ENCODE measurements at places on chromosomes 2 and 18.

GRCh38 chr2:219832904-219833303 is 205.5 kb downstream of the SLC4A3 start:
- no peak for DNase-seq

DNA sequence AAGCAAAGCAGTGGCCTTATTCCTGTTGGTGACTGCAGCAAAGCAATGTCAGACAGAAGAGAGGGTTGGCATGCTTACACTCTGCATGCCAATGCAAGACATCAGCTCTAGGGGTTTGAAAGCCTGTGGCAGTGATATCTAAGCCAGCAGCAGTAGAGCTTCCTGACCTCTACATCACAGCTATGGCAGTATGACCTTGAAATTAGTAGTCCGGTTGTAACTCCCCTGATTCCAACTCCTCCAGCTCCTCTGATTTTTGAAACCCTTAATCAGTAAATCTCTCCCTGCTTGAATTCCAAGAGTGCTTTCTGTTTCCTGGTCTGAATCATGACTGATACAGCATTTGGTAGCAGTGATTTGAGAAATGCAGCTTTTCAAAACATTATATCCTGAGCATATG is 60.0 kb upstream of the LRP1B start:
- DNase-seq = no peak

DNA sequence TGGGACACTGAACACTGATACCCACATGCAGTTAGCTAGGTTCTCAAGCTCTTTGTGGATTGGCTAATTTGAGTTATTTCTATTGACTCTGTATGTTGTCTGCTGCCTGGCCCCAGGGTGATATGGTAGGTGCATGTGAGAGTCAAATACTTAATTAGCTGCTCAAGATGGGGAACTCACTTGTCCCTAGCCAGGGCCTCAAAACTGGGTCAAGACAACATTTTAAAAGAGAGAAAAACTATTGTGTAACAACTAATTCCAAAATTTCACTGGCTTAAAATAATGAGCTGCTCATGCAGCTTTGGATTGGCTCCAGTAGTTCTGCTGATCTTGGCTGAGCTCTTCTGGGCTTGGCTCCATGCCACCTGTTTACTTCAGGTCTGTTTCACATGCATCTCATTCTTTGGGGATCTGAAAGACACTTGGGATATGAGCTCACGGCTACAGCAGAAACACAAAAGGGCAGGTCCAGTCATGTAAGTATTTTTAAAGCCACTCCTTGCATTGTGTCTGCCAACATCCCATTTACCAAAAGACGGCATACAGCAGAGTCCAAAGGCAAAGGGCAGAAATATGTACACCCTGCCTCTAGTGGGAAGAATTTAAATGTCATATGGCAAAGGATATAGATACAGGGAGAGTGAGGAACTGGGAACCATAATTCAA is 716.8 kb downstream of the SUCLG1 start:
- DNase-seq = no peak

GRCh38 chr2:128344101-128344500 is 25.4 kb upstream of the HS6ST1 start:
- DNase-seq = no peak

DNA sequence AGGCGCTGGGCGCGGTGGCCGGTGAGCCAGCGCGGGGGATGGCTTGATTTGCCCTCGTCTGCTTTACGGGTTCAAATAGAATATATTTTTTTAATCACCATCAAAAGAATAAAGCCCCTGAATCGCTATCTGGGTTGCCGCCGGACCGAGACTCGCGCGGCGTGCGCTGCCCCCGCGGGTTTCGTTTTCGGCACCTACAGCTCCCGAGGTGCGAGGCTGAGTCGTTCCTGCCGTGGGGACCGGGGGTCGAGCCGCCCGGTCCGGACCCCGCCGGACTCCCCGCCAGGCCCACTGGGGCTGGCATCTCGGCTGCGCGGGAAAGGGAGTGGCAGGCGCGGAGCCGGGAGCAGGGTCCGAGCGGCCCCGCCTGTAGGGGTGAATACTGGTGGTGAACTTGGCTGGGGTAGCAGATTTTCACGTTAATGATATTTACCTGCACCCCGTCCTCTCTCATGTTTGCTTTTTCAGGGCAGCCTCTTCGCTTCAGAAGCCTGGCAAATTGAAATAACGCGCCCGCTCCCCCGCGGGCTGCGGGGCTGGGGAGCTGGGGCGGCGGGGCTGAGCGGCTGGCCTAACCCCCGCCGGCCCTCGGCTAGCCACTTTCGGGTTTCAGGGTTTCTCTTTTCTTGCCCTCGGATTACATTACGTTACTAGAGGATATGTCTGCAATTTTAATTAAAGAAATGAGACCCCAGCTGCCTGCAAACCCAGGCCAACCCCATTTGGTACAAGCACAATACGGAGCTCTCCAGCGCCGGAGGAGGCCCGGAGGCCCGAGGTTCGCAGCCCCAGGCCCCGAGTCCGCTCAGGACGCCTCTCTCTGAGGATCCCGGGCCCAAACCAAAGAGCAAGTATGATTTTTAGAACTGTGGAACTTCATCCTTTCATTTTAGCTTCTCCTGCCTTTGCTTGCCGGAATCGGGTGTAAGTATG is 1.7 kb upstream of the CELF4 start:
- no peak for DNase-seq

GRCh38 chr2:237600205-237600846 is 9.8 kb upstream of the RAB17 start:
- DNase-seq = no peak

Measured in GF-D8 (cell line).